ENCODE measurements at places on chromosomes 1 and 21.

DNA sequence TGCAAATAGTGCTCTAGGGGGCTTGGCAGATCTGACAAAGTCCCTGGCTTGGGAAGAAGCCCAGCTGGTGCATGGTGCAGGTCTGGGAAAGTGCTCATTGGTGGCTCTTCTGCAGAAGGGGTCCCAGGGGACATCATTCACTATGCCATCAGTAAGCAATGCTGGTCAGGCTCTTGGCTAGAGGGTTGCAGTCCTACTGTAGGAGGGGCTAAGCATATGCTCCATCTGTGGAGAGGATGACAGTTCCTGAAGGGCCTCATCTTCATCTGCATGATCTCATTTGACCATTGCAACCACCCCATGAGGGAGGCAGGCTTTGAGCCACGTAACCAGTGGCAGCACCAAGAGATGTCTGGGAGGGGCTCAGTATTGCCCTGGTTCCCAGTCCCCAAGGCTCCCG, 31.5 kb upstream of the VASH2 start:
- no peak for DNase-seq

DNA sequence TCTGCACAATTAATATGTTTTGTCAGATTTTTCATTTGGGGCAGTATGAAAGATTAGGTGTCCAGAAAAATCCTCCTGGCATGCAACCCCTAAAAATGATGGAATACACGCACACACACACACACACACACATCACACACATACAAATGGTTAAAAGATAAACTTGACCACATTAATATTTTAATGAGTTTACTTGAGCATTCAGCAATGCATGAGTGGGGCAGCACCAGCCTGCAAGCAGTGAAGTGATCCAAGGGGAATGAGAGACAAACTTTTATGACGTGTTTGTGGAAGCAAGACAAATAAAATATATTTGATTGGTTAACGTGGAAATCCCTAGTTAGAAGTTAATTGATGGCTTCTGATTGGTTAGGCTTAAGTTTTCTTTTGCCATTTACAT, 29.1 kb upstream of the SOAT1 start:
- DNase-seq = no peak

GRCh38 chr21:41926117-41926806, 27.6 kb downstream of the C2CD2 start:
- peak; percentile 29 for DNase-seq

DNA sequence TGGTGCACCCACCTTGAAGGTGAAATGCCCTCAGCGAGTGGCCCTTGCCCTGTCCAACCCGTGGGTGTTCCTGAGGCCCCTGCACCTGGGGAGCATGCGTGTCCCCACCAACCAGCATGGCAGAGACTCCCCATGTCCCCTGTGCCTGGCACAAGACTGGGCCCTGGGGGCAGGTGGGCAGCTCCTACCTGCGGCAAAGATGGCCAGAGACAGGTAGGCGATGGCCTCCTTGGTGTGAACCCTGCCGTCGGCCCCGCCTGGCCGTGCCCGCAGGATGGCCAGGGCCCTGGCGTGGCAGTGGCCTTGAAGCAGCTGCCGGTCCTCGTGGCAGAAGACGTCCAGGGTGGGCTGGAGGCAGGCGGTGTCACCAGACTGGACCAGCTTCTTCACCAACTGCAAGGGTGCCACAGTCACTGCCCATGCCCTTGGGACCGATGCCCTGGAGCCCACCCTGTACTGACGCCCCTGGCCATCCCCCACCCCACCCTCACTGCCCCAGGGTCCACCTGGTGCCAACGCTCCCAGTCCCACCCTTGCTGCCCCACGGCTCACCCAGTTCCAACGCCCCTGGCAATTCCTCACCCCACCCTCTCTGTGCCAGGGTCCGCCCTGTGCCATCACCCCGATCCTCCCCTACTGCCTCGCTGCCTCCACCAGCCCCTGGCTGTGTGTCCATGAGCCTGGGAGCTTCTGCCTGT, 15.7 kb downstream of the TTC34 start:
- DNase-seq = no peak

- no peak for DNase-seq
Measured at GRCh38 chr1:16116002-16116401, 39.9 kb downstream of the EPHA2 start.

- DNase-seq = no peak
Measured at GRCh38 chr1:237799762-237800474, 90.8 kb downstream of the ZP4 start.

DNA sequence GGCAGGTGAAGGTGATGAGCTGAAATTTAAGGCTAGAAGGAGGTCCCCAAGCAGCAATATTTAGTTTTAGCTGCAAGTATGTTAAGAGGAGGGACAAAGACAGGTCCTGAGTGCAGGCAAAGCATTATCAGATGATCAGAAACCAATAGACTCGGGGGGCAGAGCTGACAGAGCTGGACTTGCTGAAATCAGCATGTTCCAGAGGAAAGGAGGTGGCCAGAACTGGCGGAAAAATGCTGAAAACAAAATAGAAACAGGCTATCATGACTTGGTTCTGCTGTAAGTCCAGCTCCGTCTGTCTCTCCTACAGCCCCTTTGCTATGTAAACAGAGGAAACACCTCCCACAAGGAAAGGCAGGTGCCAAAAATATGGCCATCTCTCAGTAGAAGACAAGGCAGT, at the start of gene CD5L:
CD5L (minus strand) TSS at position 101 of the 400 bp plus-strand sequence. CDS start 107 bp downstream, outside the sequence.
- no peak for DNase-seq

Data from activated CD4-positive, alpha-beta T cell treated with anti-CD3 and anti-CD28 coated beads for 4 hours (primary cell).